ENCODE measurements at places on chromosomes 5 and 9.

- DNase-seq = no peak
Measured at GRCh38 chr5:172147857-172148256, 40.2 kb downstream of the STK10 start.

GRCh38 chr5:54186912-54187445 lies 123.4 kb downstream of the ARL15 start:
- DNase-seq = no peak

DNA sequence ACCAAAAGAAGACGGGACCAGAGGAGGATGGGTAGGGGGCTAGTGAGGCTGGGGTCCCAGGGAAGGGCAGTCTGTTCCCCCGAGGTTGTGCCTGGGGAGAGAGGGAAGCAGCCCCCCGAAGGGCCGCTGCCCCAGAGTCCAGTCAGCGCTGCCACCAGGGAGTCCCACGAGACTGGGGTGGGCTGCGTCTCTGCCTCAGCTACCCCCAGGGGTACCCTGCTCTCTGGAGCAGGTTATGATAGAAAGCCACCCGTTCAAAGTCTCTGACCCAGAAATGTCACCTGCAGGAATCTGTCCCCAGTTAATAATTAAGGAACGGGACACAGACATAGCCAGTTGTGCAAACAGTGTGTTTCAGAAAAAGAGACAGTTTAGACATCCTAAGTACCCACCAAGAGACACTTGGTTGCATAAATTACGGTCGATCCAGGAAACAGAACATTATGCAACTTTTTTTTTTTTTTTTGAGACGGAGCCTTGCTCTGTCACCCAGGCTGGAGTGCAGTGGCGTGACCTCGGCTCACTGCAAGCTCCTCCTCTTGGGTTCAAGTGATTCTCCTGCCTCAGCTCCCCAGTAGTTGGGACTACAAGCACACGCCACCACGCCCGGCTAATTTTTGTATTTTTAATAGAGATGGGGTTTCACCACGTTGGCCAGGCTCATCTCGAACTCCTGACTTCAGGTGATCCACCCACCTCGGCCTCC lies 10.7 kb upstream of the AGPAT2 start:
- DNase-seq = no peak

GRCh38 chr5:139635191-139635590 lies 13.0 kb upstream of the CXXC5 start:
- DNase-seq = no peak

- no peak for DNase-seq
Measured at GRCh38 chr9:135281791-135282737, 194.6 kb downstream of the OLFM1 start.

DNA sequence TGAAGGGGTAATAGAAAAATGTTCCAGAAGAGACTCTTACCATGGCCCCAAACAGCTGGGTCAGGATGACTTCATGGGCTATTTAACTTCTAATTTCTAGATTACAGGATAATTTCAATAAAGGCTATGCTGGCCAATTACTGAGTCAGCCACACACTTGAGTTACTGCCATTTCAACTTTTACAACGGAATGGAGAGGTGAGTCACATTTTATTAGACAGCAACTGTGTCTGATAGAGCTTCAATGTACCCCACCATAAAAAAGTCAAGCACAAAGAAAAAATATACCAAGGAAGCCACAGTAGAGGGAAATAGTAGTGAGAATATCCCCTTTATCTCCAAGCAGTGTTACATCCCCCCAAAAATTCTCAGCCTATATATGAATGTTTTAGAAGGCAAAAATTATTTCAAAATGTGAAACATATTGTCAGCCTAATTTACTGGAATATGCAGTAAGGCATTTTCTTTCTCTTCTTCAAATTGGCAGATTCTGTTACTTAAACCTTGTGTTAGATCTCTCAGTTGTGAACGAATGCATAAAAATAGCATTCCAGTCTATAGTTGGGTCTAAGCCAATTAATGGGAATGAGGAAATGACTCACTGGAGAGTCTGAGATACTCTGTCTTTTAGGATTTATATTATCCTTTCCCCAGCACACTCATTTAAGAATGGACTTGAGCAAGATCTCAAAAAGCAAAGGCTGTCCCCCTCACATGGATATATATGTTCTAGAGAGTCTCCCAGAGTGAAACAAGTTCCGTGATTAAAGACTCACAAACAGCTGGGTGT lies 47.1 kb upstream of the RAI14 start:
- DNase-seq = no peak

- no peak for DNase-seq
Measured at GRCh38 chr5:5387192-5387591, 35.3 kb upstream of the ICE1 start.

DNA sequence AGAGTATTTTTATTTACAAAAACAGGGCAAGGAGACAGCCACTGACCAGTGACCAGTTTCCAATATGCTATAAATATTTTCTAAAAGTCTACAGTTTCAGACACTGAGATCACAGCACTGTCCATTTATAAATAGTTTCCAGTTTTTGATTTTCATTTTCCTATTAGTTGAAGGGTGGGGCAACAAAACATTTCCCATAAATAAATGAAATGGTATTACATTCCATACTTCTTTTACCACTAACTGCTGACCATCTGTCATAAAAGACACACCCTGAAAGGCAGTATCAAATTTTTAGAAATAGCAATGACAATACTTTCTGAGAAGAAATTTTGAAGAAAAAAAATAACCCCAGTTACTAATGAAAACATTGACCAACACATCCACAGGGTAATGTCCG lies 126.7 kb downstream of the ARSB start:
- DNase-seq = no peak

DNA sequence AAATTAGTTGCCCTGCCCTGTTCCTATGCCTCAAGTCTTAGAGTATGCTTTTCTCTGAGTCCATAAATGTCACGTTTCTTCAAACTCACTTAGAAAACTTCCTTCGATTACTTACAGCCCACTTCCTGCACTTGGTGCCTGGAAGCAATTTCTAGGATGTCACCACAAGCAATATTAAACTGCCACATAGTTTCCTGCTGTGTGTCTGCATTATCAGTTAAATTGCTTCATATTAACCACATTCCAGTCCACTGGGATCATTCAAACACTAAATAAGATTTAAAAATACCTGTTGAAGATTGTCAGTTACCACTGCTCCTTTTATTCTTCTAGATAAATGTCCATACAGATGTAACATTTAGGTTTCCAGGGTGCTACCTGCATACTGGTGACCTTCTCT lies 4.1 kb downstream of the DENND1A start:
- no peak for DNase-seq

GRCh38 chr5:7754997-7755596 lies 95.8 kb downstream of the CFAP90 start:
- no peak for DNase-seq

DNA sequence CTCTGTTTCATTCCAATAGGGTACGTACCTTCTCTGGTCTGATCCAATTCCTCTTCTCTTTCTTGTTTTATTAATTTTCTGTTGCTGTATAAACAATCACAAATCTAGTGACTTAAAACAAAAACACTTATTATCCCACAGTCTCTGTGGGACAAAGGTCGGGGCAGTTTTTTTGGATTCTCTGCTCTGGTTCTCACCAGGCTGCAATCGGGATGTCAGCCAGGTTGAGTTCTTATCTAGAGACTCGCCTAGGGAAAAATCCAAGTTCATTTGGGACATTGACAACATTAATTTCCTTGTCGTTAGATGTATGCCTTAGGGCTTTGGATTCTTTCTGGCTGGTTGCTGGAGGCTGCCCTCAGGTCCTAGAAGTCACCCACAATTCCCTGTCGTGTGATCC lies 430.5 kb upstream of the RORB start:
- no peak for DNase-seq

DNA sequence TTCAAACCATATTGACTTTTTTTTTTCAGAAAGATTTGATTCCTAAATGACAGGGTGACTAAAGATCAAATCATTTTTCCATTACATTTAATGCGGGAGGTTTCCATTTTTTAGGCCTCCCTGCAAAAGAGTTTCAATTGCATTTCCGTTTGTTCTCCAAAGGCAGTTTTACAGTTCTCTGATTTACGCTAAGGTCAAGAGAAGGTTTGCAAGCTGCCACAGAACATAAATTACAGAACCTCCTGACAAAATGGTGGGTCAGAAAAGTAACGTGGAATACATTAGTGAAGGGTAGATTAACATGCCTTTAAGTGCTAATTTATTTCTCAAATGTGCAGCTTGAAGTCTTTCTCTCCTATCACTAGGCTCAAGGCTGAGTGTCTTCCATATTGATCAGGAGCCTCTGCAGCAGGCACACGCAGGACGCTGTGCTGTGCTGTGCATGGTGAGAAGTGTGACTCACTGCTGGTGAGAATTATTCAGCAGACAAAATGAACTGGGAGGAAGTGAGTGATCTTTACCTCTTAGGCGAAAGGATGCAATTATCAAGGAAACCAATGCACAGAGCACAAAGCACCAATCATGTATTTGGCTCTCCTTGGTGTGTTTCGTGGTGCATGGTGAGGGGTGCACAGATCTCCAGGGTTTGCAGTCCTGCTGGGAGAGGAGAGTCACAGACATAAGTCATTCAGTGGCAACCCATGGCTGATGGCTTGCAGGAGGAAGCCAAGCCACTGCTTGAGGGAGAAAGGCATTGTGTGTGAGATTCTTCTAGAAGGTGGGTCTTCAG lies 136.3 kb downstream of the TENT4A start:
- DNase-seq = peak; percentile 12

DNA sequence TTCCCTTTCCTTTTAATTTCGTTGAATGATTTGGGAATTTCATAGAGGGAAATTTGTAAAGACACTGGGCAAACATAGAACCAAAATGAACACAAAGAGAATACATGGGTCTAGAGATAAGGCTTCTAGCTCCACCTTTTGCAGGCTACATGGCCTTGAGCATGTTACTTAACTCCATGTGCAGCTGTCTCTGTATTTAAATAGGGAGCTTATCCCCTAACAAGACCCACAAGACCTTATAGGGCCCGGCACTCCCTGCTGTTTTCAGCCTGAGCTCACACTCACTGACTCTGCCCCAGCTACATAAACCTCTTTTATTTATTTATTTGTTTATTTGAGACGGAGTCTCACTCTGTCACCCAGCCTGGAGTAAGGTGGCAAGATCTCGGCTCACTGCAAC lies 30.6 kb upstream of the TLE1 start:
- no peak for DNase-seq

- DNase-seq = no peak
Measured at GRCh38 chr5:135714126-135714894, 120.2 kb upstream of the SLC25A48 start.

GRCh38 chr5:171207256-171207847 lies 101.7 kb upstream of the TLX3 start:
- peak; percentile 3 for DNase-seq

DNA sequence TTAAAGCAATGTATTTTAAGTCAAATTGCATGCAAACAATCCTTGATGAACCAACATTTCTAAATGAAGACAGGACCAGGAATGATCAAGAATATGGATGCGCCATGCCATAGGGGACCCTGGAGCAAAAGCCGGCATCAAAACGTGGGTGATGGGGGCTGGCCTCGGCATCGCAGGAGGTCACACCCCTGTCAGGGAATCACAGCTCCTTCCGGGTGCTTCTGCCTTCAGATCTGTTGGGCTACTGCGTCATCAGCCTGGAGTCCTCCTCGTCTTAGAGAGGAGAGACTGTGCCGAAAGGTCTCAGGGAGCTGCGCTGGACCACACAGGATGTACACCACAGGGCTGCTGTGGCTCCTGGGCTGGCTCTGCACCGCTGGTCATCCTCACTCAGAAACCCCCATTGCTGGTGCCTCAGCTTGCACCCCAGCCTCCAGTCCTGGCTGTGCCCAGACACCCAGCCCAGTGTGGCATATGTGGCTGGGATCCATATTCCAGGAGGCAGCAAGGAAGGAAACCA lies 152.9 kb upstream of the PPP1R26 start:
- no peak for DNase-seq

DNA sequence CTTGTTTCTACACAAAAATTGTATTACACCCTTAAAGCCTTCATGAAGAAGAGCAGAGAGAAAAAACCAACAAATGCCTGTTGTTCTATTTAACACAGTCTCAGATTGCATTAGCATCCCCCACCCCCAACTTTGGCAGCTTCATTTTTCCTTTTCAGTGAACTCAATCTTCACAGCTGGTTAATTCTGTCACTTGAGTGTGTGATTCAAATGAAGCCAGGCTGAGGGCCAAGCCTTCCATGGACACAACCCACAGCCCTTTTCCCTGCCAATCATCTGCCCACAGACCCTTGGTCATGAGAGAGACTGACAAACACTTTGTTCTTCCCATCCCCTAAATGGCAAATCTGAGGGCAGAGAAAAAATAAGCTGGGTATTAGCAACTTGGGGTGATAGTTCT lies 217.5 kb upstream of the NMUR2 start:
- DNase-seq = no peak

GRCh38 chr5:146744068-146744745 lies 134.3 kb downstream of the PPP2R2B start:
- no peak for DNase-seq

DNA sequence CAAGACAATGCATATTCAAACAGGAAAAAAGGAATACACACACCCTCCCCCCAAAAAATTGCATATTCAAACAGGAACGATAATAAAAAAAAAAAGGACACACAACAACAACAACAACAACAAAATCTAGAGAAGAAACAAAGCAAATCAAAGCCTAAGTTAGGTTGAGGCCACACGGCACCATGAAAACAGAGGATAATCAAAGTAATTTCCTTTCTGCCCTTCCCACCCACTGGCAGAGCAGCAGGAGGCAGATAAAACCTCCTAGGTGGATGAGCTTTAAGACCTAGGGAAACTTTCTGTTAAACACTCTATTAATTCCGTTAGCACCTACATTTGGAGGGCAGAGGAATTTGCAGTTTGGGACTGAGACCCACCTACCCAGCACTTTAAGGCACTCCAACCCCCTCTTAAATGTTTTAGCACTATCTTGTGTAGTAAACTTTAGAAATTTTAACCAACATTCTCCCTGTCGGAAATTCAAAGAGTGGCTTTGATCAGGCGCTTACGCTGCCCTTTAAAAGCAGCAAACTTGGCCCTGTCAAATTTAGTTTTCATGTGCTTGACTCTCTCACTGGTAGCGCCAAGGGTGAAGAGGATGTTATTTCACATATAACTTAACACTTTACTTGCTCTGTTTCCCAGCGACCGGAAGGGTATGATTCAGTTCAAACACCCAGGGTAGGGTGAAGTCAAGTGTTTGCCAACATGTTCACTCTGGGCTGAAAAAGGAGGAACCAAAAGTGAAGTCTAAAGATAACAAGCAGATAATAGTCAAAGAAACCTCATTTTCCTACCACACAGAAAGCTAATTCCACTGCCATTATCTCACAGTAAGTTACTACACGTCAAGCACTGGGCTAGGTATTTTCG lies 9.2 kb downstream of the ENC1 start:
- peak; percentile 55 for DNase-seq
